Stimulated activated CD4-positive, alpha-beta T cell treated with anti-CD3 and anti-CD28 coated beads, Interleukin-4, amount 100 ng/mL, for 48 hours (primary cell): ENCODE measurements at places on chromosomes 12 and 14.

GRCh38 chr14:35352274-35353233 lies 52.0 kb downstream of the NFKBIA start:
- no peak for DNase-seq

DNA sequence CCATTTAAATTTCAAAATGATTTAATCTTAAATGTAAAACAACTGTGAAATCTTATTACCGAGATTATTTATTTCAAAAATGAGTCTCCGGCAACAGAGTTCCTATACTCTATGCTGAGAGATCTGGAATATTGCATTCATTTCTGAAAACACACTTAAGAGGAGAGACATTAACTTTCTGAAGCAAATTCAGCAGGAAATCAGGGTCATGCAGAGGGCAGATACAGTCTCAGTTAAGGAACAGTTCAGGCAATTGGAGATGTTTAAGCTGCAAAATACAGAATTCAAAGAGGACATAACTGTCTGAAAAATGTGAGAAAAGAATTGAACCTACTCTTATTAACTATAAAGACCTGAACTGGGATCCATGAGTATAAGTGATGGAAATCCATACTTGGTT lies 320.7 kb downstream of the PAWR start:
- no peak for DNase-seq

DNA sequence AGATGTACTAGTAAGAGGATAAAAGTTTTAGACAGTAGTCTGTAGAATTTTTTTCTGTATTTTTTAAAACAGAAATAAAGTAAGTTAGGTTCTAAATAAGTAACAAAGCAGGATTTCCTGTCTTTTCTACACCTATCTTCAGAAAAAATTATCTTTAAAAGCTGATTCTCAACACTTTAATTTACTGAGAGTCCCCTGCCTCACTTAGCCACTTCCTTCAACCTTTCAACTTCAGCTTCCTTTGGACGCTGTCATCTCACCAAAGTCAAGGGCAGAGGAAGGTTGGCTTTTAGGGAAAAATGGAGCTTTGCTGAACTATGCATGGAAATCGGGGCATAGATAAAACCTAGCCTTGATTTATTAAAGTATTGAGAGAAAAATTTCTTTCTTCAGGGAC lies 44.9 kb upstream of the CERS5 start:
- no peak for DNase-seq

GRCh38 chr12:10369557-10370415 lies 20.1 kb downstream of the KLRK1 start:
- no peak for DNase-seq

- no peak for DNase-seq
Observed at GRCh38 chr12:42473130-42473529, 116.4 kb downstream of the PRICKLE1 start.

DNA sequence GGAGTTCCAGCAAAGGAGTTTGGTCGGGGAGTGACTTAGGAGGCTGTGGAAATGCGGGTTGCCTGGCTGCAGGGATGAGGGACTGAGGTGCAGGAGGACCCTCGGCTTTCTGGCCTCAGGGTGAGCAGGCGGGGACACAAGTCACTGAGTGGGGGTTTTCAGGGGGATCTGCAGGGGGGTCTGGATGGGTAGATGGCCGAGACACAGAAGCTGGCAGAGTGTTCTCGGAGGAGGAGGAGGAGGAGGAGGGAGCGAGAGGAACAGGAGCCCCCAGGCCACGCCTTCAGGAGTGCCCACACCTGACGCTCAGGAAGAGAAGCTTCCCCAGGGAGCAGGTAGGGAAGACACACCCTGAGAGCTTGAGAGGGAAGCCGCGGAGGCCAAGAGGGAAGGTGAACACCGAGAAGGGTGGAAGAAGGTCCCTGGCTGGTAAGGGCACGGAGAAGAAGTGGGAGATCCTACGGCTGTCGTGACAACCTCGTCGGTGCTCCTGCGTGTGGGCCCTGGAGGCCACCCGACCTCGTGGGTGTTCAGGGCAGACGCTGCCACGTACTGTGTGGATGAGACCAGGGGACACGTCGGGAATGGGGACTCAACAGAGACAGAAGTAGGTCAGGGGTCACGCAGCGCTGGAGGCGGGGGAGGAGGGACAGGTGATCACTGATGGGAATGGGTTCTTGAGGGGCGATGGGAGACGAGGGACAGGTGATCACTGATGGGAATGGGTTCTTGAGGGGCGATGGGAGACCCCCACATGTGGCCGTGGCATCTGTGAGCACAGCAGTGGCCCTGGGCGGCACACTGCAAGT lies 109.4 kb downstream of the PIWIL1 start:
- DNase-seq = no peak

DNA sequence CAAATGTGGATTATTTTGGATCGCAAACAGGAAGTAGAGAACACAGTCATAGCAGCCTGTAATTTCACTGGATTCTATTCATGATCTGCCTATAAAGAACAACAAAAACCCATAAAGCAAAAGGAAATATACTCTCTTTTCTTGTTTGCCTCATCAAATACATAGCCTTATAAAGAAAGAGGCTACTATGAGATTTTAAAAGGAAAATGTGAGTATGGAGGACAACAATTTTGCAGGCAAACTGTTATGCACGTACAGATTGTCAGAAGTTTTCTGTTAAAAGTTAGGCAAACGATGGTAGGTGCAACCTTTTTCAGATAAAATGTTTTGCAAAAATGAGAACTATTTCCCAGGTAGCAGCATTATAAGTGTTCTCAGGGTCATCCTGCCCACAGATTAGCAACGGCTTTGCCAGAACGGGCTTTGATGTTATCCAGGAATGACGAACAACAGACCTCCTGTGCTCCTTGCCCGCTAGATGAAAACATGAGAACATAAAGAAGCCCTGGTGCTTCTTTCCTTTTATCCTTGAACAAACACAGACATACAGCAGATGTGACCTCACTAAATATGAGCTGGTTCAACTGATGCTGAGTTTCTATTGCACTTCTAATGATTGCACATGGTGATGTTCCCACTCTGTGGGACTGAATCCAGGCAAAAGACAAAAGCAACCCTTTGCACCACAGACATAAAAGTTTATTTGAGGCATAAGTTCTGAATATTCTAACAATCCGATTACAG lies 88.1 kb downstream of the ITPR2 start:
- no peak for DNase-seq
